ENCODE measurements at places on chromosomes 12 and 14. TPM values are rescaled to one million over a fixed set of nuclear protein-coding genes. Genes with fewer than 3 reads are reported as not detected.

FGF23 gene
- total RNA-seq = 0.32 TPM

KRT83 gene
- total RNA-seq = not detected

ZNF385A gene
- total RNA-seq = 8.8 TPM

MTRFR gene
- total RNA-seq = 12.7 TPM

TMEM52B gene
- not detected for total RNA-seq

TAS2R8 gene
- not detected for total RNA-seq

MSI1 gene
- total RNA-seq = 104 TPM

CS gene
- 134 TPM for total RNA-seq

CCDC197 gene
- not detected for total RNA-seq

C12orf54 gene
- not detected for total RNA-seq

DNA sequence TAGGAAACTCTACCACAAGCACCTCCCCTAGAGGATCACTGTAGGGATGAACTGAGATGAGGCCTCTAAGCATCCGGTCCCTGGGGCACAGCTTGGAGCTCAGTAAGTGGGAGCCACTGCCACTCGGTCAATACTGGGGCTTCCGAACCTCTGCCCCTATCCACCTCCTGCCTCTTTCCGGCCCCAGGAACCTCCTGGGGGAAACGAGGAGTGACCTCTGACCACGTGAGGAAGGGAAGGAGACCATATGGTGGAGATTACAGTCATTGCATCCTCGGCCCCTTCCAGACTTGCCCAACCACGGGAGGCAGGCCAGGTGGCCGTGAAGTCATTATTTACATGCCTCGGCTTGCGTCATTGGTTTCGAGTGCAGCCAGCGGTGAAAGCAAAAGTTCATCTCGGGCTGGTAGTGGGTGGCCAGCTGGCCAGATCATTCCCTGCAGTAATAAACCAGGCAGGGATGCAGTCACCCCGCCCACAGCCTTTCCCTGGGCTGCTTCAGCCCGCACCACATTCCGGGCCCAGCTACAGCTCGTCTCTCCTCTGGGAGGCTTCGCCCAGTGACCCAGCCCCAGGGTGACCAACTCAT, 65.4 kb downstream of the C14orf132 start:
- peak; percentile 17 for DNase-seq
- H3K4me1 ChIP-seq = no peaks in the 10 kb centered on the region
- H3K27me3 ChIP-seq = no peaks in the 10 kb centered on the region
- H3K27ac ChIP-seq = no peak overlapping the region

- no peaks in the 10 kb centered on the region for H3K27me3 ChIP-seq
- no peaks in the 10 kb centered on the region for H3K4me1 ChIP-seq
- no peaks in the 10 kb centered on the region for H3K36me3 ChIP-seq
- no peak overlapping the region for H3K4me3 ChIP-seq
- no peak overlapping the region for H3K27ac ChIP-seq
These were observed 104.3 kb upstream of the KITLG start for GRCh38 chr12:88684610-88685009.

DNA sequence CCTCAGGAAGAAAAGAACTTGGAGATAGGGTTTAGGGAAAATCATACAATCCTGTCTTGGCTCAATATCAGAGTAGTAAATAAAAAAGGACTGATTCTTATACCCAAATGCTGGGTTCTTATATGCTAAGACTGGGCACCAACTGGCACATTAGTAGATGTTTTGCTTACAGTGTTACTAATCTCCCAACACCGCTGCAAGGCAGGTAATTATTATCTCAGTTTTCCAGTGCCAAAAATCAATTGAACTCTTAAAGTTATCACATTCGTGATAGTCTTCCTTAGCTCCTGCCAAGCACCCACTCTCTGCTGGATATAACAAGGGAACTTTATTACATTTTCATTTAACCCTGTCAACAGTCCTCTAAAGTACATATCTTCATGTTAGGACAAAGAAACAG, 25.0 kb upstream of the HIGD1C start:
- H3K27ac ChIP-seq = no peak overlapping the region
- no peak overlapping the region for H3K4me3 ChIP-seq
- no peaks in the 10 kb centered on the region for H3K4me1 ChIP-seq
- H3K27me3 ChIP-seq = no peaks in the 10 kb centered on the region

DNA sequence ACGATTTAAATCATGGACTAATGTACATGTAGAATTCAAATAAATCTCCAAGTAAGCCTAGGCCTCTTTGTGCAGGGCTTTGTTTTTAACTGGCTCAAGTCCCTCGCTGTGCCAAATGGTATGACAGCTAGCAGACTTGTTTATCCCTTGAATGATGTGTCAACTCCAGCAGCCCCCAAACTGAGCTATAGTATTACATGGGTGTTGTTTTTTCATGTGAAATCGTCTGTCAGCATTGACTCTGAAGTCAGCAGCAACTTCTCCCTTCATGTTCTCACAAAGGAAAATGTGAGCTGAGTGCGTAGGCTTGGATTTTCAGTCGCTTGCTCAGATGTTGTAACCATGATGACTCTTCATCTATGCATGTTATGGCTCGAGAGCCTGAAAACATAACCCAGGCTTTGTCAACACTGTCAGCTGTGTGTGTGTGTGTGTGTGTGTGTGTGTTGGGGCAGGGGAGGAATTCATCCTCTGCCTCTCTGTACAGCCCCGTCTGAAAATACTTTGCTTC, 73.3 kb downstream of the PTHLH start:
- no peaks in the 10 kb centered on the region for H3K36me3 ChIP-seq
- H3K4me1 ChIP-seq = no peaks in the 10 kb centered on the region
- no peak overlapping the region for H3K27ac ChIP-seq

DNA sequence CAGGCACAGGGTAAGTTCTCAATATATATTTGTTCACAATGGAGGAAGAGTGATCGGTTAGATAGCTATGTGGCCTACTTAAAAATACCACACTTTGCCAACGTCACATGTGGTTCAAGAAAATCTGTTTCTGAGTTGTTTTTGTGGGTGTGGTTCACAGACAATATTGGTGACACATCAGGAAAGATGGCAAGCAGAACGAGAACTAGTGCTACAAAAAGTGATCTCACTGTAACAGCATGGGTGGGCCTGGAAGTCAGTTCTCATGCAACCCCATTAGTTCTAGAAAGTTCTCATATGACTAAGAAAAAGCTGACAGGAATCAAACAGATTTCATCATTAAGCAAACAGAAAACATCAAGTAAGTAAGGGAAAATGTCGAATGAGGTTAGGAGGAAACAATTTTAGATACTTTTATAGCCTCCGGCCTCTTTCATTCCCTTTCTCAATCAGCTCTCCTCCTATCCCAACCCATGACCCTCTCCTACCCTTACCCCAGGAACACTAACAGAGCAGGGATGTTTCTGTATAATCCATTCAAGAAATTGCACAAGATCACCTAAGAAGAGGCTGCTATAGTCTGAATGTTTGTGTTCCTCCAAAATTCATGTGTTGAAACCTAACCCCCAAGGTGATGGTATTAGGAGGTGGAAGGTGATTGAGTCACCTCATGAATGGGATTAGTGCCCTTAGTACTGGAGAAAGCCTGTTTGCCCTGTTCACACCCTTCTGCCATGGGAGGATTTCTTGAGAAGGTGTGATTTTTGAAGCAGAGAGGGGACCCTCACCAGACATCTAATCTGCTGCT, 15.5 kb upstream of the NTN4 start:
- H3K27ac ChIP-seq = no peak overlapping the region
- no peaks in the 10 kb centered on the region for H3K4me1 ChIP-seq
- no peaks in the 10 kb centered on the region for H3K27me3 ChIP-seq

GRCh38 chr12:120940006-120940405, 35.8 kb upstream of the SPPL3 start:
- no peaks in the 10 kb centered on the region for H3K27me3 ChIP-seq
- no peak overlapping the region for H3K27ac ChIP-seq
- DNase-seq = no peak
- no peaks in the 10 kb centered on the region for H3K4me1 ChIP-seq
- H3K36me3 ChIP-seq = no peaks in the 10 kb centered on the region

DNA sequence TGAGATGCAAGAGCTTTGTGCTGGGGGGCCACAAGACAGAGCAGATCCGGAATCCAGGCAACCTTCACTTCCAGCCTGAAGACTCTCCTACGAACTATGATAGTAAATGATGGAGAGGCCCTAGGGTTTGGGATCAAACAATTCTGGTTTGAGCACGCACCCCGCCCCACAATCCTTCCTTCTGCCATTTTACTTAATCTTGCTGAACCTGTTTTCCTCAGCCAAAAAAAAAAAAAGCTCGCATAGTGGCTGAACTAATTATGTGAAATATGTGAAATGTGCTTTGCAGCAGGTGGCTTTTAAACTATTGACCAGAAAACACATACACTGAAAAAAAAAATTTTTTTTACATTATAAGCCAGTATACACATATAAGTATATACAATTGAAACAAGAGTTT, 667 bp upstream of the ITFG2 start:
- no peaks in the 10 kb centered on the region for H3K27me3 ChIP-seq
- no peak overlapping the region for H3K27ac ChIP-seq
- DNase-seq = no peak
- peak overlapping the region; percentile 97 for H3K4me3 ChIP-seq
- H3K36me3 ChIP-seq = peaks cover 6% of the 10 kb centered on the region

- H3K27ac ChIP-seq = no peak overlapping the region
- H3K27me3 ChIP-seq = no peaks in the 10 kb centered on the region
- H3K4me3 ChIP-seq = no peak overlapping the region
- DNase-seq = no peak
These were observed 46.3 kb downstream of the MON2 start for GRCh38 chr12:62512901-62513300.

- peak overlapping the region; percentile 97 for H3K4me3 ChIP-seq
- DNase-seq = peak; percentile 81
- peak overlapping the region; percentile 18 for H3K27ac ChIP-seq
- peaks cover 6% of the 10 kb centered on the region for H3K4me1 ChIP-seq
These were observed 518 bp downstream of the GSKIP start for GRCh38 chr14:96363751-96364336.

DNA sequence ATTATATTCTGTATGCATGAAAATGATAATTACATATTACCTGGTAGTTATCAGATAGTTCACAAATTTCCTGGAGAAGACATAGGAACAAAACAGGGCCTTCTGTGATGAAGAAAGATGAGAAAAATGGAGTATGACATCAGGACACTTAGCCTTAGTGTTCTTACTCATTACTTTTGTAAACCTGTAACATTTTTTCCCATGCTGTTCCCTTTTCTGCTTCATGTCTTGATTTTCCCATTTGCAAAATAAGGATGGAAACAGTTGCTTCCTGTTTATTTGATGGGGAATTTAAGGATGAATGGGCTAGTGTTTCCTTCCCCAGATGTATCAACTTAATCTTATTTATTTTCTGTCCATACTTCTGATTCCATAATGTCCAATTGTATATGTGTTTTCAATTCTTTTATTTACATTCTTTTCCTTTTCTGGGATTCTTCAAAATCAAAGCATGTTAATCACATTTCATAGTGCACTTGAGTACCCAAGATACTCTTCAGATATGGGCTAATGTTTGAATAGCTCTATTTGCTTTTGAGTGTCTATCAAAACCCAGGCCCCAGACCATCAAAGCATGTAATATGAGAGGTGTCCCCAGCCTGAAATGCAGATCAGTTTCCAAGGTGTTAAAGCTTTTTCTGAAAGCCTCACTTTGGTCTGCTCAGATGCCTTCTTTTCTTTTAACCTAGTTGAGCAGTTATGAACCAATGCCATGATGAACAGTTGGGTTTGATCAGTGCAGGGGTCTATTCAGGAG, 260.5 kb downstream of the RAD51B start:
- no peak for DNase-seq
- H3K4me1 ChIP-seq = no peaks in the 10 kb centered on the region
- no peaks in the 10 kb centered on the region for H3K36me3 ChIP-seq
- H3K4me3 ChIP-seq = no peak overlapping the region

- peak; percentile 68 for DNase-seq
- H3K27me3 ChIP-seq = no peaks in the 10 kb centered on the region
- no peaks in the 10 kb centered on the region for H3K4me1 ChIP-seq
- no peak overlapping the region for H3K4me3 ChIP-seq
- H3K27ac ChIP-seq = no peak overlapping the region
These were observed 244.2 kb upstream of the OR4E1 start for GRCh38 chr14:21917699-21918436.

DNA sequence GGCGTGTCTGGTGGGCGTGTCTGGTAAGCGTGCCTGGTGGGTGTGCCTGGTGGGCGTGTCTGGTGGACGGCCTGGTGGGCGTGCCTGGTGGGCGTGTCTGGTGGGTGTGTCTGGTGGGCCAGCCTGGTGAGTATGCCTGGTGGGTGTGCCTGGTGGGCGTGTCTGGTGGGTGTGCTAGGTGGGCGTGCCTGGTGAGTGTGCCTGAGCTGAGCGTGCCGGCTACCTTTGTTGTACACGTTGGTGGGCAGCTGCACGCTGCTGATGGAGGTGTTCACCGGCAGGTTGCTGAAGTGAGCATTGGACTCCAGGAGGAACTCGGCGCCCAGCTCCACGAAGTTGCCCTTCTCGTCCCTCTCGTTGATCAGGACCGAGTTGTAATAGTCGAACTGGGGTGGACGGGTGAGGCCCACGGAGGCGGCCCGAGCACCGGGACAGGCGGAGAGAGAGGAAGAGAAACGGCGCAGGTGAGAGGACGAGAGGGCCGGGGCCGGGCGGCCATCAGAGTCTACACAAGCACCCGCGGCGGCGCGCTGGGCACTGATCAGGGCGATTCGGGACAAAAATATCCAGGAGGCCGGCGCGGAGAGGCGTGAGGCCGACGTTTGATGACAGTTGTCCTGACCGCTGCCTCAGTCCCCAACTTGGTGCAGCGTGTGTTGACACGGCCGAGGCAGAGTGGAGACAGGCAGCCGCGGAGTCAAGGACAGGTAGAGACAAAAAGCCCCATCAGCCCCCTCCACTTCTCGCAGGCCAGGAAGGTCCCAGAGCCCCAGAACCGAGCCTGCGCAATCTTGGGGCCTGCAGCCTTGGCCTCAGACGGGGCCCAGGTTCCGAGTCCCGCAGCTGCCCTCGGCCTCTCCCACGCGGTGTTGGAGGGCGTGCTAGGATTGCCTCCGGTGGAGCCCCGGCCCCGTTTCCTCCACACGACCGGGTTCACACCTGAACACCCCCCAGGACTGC, 10.5 kb downstream of the CACNA2D4 start:
- no peaks in the 10 kb centered on the region for H3K36me3 ChIP-seq
- DNase-seq = peak; percentile 82
- no peak overlapping the region for H3K4me3 ChIP-seq
- H3K27ac ChIP-seq = no peak overlapping the region
- no peaks in the 10 kb centered on the region for H3K27me3 ChIP-seq
- no peaks in the 10 kb centered on the region for H3K4me1 ChIP-seq

- no peaks in the 10 kb centered on the region for H3K36me3 ChIP-seq
- H3K27ac ChIP-seq = no peak overlapping the region
- no peak overlapping the region for H3K4me3 ChIP-seq
- no peaks in the 10 kb centered on the region for H3K27me3 ChIP-seq
- no peaks in the 10 kb centered on the region for H3K4me1 ChIP-seq
- DNase-seq = no peak
These were observed 19.4 kb downstream of the PPP1R36 start for GRCh38 chr14:64569138-64569631.

- no peak for DNase-seq
- H3K36me3 ChIP-seq = no peaks in the 10 kb centered on the region
- H3K27me3 ChIP-seq = peaks cover 35% of the 10 kb centered on the region
- no peak overlapping the region for H3K27ac ChIP-seq
- H3K4me1 ChIP-seq = no peaks in the 10 kb centered on the region
These were observed 191.0 kb upstream of the BTG1 start for GRCh38 chr12:92336641-92337040.

Data from endodermal cell (in vitro differentiated cells).